ENCODE measurements at places on chromosomes 11 and 22.

DNA sequence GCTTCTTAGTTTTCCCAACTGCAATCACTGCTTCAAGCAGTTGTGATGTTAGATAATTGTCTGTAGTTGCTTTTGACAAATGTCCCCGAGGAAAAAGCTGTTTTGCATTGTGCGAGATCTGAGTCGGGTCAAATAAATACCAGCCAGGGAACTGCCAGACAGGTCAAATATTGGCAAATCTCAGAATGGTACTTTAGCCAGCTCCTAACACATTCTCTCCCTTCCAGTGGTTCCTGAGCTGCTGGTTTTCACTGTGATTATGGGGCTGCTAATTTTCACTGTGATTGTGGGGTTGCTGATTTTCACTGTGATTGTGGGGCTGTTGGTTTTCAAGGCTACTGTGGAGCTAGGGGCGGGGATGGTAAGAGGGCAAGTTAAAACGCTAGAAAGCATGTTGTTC lies 14.3 kb downstream of the RASSF10 start:
- no peak for DNase-seq

GRCh38 chr22:22787786-22788459 lies 99.7 kb upstream of the IGLL5 start:
- DNase-seq: peak; percentile 1

- DNase-seq: no peak
Observed at GRCh38 chr11:235180-235579, 962 bp downstream of the SIRT3 start.

GRCh38 chr11:86201371-86201884 lies 43.1 kb upstream of the EED start:
- no peak for DNase-seq

DNA sequence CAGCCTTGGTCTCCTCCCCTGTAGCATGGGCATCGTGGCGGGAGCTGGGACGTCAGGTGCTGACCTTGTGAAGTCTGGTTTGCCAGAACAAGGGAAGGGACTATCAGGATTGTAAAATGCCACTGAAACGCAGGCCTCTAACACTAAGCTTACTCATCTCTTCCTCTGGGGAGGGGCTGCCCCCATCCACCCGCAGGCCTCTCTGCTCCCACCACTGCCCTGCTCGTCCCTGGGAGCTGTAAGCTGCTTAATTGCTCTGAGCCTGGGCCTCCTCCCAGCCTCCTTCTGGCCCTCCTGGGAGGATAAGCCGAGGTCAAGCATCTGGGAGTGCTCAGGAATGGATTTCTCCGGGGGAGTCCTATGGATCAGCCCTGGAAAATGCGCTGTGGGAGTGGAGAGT lies 8.4 kb downstream of the SHISAL1 start:
- no peak for DNase-seq

DNA sequence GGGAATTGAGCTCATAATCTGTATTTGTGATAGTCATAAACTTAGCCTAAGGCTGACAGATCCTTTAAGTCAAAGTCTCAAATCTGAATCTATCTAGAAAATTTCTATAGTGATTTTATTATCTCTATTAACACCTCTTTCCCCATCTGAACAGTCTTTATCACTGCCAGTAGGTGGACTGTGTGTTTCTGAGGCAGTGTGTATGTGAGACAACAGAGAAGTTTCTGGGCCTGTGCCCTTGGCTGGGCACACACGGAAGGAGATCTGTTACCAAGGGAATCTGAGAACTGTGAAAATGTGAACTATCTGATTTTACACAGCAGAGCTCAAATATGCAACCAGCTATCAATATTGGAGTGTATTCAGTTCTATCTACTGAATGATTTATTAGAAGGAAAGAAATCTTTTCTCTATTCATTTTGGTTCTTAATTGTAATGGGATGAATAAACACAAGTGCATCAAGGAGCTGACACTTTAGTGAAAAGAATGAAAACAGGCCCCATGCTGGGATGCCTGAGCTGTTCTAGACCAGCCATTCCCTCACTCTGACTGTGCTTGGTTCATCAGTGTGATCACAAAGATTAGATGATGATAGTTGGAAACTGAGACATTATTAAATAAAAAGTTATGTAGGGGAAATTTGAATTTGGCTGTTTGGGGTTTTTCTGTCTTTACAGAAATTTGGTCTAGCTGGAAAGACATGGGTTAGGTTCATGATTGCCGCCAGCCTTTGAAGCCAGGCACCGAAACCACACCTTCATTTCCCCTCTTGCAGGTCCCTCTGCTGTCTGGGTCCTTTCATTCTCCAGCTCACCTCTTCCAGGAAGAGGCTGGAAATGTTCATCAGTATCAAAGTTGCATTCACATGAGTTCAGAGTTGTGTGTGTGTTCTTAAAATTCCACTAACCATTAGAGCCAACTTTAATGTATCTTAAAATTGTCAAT lies 68.1 kb downstream of the LIF start:
- DNase-seq: no peak

GRCh38 chr22:37972527-37972926 lies 11.8 kb downstream of the SOX10 start:
- DNase-seq: no peak

GRCh38 chr11:45606514-45607281 lies 58.7 kb downstream of the CHST1 start:
- DNase-seq: no peak

- no peak for DNase-seq
Observed at GRCh38 chr11:48063424-48063978, 83.1 kb downstream of the PTPRJ start.

GRCh38 chr11:5923427-5923776 lies 18.6 kb upstream of the OR56A3 start:
- no peak for DNase-seq

- no peak for DNase-seq
Observed at GRCh38 chr22:45451972-45452371, 38.5 kb downstream of the RIBC2 start.

DNA sequence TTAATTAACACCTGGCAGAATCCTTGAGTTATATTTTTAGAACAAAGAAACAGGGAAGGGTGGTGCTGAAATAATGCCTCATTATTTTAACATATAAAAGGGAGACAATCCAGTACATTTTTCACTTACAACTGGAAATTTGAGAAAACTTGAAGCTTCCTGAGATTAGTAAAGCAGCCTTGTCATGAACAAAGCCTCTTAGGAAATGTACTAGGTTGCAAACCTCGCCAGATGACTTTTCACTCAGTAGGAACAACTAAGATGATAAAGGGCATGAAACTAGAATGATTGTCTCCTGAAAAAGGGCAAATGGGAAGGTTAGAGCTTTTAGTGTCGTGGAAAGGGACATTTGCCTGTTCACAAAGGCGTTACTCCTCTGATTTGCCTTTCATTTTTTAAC lies 289.6 kb downstream of the ETS1 start:
- no peak for DNase-seq

DNA sequence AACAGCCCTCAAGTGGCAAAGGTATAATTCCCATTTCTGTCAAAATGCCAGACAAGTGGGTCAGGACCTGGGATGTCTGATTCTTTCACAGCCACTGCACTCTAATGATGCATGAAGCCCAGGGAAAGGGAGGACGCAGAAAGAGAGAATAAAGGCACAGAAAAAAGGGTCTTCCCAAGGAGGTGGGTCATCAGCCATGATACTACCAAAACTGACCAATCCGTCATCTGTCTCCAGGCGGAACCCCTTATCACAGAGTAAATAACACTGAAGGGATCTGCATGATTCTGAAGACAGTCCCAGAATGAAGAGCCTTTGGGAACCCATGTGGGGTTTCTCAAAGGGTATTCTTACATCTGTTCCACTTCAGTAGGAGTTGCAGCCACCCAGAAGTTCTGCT lies 73.8 kb upstream of the OPCML start:
- no peak for DNase-seq

DNA sequence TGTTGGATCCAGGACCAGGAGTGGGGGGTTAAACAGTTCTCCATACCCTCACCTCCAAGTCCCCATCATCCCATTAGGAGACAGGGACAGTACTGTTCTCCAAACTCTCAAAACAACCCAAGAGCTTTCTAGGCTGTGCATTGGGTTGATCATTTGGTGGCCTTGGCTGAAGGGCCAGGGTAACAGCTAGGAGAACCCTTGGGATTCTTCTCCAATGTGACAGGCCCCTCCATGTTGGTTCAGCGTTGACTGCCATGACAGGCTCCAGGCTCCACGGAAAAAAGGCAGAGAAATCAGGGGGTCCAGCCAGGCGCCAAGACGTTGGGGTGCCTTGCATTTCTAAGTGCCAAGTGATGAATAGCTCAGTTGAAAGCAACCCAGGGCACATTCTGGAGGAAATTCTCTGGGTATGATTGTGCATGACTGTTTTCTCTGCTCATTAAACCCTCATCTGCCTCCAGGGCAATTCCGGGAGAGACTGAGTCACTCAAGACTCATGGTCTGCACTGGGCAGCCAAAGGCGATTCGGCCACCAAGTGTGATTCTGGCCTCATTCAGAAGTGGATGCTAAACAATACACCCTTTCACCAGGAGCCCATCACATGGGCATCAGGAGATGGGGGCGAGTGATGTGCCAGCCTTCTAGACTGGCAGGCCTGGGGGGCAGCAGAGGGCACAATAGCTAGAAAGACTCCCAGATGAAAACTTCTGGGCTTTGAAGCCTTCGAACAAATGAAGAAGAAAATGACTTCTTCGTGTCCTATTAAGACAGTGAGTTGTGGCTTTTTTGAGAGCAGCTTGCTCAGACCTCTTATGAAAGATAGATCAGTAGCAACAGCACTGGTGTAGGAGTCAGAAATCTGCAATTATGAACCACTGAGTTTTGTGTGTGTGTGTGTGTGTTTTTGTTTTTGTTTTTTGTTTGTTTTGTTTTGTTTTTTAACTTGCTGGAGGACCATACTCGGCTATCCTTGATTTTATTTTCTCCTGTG lies 27.7 kb downstream of the CD44 start:
- no peak for DNase-seq

- DNase-seq: no peak
Observed at GRCh38 chr22:32801537-32802236, at the start of gene TIMP3. Gene TIMP3 (plus strand): TSS chr22:32801705. CDS start chr22:32802002, 297 bp downstream.

GRCh38 chr11:60390419-60390818 lies 5.8 kb upstream of the MS4A14 start:
- no peak for DNase-seq

- no peak for DNase-seq
Observed at GRCh38 chr11:44617671-44618461, 52.4 kb downstream of the CD82 start.

DNA sequence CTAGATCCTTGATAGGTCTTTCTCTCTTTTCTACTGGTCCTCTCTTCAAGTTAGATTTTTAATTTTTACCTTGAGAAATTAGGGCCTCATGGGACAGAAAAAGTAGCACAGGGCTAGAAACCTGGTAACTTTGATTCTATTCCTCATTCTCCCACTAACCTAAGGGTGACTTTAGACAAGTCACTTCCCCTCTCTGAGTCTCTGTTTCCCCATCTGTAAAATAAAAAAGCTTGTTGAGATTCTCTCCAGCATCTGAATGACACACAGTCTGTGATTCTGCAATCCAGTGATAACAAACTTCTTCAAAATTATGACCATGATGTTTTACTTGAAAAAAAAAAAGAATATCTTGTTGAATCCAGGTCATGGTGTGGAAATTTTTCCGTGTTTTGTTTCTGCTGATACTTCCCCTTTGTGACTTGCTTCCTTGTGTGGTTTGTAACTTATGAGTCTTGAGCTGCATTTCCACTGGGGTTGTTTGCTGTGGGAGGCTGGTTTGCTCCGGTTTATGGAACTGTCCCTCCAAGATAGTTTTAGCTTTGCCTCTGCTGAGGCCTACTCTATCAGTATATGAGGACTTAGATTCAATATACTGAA lies 9.8 kb upstream of the MPEG1 start:
- no peak for DNase-seq

DNA sequence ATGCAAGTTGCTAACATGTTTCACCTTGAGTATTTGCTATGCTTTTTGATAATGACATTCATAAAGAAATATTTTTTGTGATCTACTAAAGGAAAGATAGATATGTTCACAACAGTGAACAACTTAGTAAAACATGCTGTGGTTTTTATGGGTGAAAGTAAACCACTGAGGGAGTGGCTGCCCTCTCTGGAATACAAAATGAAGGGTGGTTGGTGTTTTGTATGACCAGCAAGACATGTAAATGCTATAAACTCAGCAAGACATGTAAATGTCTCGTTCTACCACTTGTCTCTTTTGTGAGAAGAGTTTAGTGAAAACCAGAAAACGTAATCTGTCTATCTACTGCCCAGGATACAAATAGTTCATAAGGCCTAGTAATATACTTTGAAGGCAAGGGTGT lies 7.6 kb upstream of the AMPD3 start:
- no peak for DNase-seq

- no peak for DNase-seq
Observed at GRCh38 chr22:32652645-32653270, 148.7 kb upstream of the TIMP3 start.

DNA sequence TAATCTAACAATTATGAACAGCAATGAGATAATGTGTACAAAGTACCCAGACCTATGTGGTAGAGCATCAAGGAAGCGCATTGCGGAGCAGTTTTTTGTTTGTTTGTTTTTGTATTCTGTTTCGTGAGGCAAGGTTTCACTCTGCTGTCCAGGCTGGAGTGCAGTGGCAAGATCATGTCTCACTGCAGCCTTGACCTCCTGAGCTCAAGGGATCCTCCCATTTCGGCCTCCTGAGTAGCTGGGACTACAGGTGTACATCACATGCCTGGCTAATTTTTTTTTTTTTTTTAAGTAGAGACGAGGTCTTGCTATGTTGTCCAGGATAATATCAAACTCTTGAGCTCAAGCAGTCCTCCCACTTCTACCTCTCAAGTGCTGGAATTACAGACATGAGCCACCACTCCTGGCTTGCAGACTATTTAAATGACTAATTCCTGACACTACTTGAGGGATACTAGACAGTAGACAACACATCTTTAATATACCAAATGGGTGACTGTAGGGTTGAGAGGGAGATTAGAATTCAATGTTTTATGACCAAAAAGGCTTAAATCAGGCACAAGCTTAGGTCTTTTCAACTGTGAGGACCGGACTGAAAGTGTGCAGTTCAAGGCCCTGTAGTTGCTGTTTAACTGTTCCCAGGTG lies 12.7 kb downstream of the OR51B4 start:
- DNase-seq: no peak

- no peak for DNase-seq
Observed at GRCh38 chr11:18457450-18457849, 1.8 kb downstream of the LDHAL6A start.

GRCh38 chr11:62854825-62855570 lies 15.6 kb upstream of the WDR74 start:
- no peak for DNase-seq

GRCh38 chr22:26322179-26322905 lies 106.7 kb upstream of the ASPHD2 start:
- DNase-seq: no peak

GRCh38 chr11:16287630-16288280 lies 68.6 kb downstream of the SOX6 start:
- DNase-seq: no peak

DNA sequence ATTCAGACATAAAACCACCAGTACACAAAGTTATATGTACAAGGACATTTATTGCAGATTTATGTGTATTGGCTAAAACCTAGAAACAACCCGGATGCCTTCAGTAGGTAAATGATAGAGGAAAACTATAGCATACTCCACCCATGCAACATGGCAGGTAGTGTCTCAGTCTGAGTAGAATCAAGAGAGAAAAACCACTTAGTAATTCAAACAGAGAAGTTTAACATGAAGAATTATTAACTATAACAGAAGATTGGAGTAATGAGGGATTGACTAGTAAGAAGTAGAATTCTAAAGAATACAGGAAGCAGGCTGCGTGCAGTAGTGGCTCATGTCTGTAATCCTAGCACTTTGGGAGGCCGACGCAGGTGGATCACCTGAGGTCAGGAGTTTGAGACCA lies 16.2 kb upstream of the SPTY2D1 start:
- DNase-seq: no peak

GRCh38 chr11:35981581-35981980 lies 37.7 kb downstream of the LDLRAD3 start:
- no peak for DNase-seq
